ENCODE measurements at places on chromosomes 1 and 21.

GRCh38 chr1:168280296-168280927, at the start of gene TBX19:
Gene TBX19 (plus strand): TSS chr1:168280877. CDS start chr1:168281091, 214 bp downstream.
- no peak for DNase-seq

DNA sequence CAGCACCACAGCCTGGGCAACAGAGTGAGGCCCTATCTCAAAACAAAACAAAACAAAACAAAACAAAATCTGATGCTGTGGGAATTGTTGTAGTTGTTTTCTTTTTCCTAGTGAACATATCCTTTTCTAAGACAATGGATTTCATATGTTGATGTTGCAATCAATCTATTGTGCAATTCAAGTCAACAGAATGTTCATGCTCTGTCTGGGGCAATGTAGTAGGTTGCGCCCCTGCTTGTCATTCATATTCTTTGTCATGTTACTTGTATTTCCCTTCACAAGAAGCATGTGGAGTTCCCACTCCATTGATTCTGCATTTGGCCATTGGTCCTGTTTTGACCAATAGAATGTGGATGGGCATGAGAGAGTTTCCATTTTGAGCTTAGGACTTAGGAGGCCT, 223.9 kb downstream of the DUSP10 start:
- peak; percentile 51 for DNase-seq

GRCh38 chr21:8989261-8989711, 1532.1 kb upstream of the TPTE start:
- DNase-seq, result no peak

- no peak for DNase-seq
These were observed 295.4 kb downstream of the CTH start for GRCh38 chr1:70706381-70707037.

GRCh38 chr1:211474451-211474850, 17.5 kb downstream of the RD3 start:
- no peak for DNase-seq

DNA sequence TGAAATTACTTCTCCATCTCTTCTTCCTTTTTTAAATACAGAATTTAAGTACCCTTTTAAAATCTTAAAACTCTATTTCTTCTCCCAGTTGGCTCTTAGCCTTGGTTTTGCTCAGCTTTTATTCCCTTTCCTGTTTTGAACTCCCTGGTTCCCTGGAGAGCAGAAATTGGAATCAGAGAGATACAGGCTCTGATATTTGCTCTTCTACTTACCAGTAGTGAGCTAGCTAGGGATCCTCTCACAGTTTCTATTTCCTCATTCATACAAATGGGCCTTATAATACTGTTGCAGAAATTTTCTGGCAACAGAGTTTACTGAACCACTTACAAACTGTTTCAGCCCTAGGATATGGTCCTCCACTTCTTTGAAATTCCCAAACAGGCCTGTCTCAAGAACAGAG, 606.3 kb downstream of the NUF2 start:
- DNase-seq, result no peak

DNA sequence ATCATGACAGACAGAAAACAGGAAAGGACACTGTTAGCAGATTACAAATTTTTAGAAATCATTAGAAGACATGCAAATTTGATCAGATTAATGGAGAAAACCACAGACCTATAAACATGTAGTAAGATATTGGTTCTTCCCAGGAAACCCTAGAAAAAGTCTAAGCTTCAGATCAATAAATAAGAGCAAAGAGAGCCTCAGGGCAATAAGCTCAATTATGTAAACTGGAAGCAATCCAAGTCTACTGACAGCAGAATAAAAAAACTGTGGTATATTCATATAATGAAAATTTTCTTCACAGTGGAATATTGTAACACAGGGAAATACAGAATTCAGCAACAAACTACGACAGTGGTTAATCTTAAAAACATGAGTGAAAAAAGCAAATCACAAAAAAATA, 36.3 kb downstream of the NRDC start:
- no peak for DNase-seq

DNA sequence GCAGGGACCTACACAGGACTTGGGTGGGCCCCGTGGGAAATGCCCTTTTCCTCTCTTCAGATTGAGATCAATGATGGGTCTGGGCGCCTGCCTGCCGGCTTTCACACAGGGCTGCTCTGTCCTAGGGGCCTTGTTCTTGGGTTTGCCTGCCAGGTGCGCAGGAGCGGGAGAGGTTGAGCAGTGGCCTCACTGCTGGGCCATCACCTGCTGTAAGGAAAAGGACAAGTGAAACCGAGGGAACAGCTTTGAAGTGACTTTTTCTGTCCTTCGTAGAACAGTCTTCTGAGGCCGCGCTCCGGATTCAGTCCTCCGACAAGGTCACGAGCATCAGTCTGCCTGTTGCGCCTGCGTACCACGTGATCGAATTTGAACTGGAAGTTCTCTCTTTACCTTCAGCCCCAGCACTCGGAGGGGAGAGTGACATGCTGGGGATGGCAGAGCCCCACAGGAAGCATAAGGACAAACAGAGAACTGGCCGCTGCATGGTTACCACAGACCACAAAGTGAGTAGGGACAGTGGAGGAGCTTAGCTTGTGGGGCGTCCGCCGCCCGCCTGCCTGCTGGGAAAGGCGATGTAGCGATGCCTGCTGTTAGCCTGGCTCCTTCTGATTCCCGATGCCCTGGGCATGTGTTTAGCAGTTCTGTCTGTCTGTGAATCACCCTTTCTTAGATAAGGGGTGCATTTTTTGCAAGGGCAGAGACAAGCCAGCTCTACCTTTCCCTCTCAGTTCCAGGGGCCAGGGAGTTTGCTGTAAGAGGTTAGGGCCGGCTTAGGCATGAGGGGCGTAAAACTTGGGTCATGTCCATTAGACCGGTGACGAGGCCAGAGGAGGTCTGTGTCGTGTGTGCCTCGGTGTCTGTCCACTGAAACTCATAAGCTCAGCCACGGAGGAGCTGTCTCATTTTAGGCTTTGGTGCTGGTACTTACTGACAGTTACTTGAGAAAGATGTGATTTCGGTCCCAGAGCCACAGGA, 19.5 kb upstream of the PWP2 start:
- no peak for DNase-seq

DNA sequence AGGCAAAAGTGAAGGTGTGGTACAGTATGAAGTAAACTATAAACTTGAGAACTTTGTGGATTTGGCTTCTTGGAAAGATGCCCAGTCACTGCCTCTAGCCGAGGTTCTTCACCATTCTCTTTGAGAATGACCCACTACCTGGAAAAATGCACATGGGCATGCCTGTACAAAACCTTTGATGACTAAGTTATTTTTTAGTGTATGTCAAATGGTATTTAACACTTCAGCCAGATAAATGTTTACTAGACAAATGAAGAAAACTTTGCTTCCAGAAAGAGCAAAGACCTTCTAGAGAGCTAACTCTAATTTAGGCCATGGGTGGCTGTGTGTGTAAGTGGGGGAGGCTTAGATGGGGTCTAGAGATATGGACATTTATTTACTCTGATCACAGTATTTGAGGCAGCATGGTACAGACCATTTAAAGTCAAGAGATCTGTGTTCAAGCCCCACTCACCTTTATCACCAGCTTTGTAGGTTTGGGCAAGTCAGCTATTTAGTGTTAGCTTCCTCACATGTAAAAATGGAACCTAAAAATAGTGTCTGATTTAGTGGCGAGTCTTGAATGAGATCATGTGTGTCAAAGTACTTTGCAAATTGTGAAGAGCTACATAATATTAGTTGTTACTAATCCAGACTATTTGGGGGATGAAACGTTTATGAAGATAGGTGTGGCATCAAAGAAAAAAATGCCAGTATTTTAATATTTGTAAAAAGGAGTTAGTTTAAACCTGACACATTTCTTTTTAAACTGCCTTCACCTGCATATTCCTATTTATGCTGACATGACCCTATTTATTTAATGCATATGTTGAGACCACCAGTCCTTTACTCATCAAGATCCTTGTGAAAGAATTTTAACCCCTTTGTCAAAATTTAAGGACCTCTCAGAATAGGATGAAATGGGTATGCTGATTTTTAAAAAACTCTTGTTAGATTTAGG, 20.2 kb downstream of the NFYC start:
- DNase-seq, result no peak

DNA sequence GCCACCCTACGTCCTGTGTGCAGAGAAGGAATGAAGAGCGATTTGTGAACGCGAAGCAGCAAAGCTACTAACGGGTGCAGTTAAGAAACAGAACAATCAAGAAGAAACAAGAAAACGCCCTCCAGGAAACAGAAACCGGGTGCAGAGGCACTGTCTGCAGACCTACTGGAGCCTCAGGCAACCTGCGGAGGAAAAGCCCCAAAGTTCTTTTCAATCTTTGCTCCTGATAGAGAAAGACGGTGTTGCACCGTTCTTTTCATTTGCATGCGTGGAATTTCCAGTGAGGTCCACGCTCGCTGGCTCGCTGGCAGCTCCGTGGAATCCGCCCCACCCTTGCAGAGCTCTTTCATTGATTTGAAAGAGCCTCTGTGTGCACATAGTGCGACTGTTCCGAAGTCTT, 37.0 kb upstream of the PDE9A start:
- DNase-seq, result no peak

DNA sequence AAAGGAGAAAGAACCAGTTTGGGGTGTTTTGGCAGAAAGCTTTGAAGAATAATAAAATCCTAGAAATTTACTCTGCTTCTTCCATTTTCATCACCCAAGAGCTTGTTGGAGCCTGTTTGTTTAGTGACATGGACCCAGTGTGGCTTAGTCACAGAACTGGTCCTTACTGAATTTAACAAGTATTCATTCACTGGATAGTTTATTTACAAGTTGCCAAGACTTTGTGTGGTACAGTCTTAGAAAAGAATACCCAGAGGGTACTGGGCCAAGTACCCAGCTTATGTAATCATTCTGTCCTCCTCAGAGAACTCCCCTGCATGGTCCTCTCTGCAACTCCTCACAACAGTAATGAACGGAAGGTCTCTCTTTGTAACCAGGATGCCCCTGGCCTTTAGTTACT, 16.4 kb downstream of the RAB4A start:
- no peak for DNase-seq

Measured in NB4 (cell line).